Ovary (tissue), 10 donors: ENCODE measurements at places on chromosomes 7 and 10.

DNA sequence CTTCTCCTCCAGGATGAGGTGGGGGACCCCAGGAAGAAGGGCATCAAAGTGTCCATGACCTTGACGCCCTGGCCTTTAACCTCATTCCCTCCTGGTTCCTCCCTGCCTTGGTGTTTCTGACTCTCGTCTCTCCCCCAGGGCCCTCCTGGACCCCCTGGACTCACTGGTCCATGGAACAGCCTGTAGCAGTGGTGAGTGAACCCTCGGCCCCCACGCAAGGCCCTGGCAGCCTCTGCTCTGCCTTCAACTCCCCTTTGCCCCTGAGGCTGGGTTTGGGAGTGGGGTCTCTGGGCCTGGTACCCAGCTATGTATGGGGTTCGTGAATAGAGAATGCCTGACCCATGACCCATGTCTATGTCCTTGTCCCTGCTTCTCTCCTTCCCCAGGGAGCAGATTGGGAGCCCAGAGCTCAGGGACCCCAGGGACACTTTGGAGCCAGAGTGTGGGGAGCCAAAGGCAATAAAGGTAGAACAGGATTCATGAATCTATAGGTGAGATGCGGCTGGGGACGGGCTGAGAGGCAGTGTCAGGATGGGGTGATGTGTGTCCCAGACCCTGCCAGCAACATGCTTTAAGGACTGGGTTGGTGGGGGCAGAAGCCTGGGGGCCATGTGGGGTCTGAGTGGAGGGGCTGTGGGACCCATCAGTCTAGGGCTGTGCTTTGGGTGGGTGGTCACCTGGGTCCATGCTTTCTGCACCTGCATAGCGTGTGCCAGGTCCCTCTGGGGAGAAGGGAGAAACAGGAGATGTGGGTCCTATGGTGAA lies 18.4 kb upstream of the VOPP1 start:
- H3K36me3 ChIP-seq = no peaks in the 10 kb centered on the region
- peaks cover 1% of the 10 kb centered on the region for H3K4me1 ChIP-seq
- no peak overlapping the region for H3K27ac ChIP-seq
- no peaks in the 10 kb centered on the region for H3K27me3 ChIP-seq
- DNase-seq = no peak

GRCh38 chr7:31695859-31696614 lies 9.0 kb downstream of the PPP1R17 start:
- H3K36me3 ChIP-seq = no peaks in the 10 kb centered on the region
- no peaks in the 10 kb centered on the region for H3K4me1 ChIP-seq
- no peak overlapping the region for H3K27ac ChIP-seq
- no peak overlapping the region for H3K4me3 ChIP-seq
- no peaks in the 10 kb centered on the region for H3K27me3 ChIP-seq

DNA sequence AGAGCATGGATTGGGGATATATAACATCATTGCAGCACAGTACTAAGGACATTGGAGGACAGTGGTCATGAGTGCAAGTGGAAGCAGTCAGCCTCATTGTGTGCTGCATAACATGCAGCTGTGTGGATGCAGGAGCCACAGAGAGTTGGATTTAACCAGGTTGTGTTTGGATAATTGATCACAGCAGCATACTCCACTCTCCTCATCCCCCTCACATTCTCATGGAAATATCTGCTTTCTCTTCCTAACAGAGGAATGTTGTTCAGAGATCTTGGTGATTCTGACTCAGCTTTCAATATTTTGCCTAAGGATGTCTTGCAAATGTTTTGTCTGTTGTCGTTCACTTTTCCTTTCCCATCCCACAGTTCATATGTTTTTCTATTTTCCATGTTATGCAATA lies 31.8 kb upstream of the LSM8 start:
- H3K27me3 ChIP-seq = no peaks in the 10 kb centered on the region
- DNase-seq = no peak
- H3K4me1 ChIP-seq = no peaks in the 10 kb centered on the region
- no peak overlapping the region for H3K27ac ChIP-seq

GRCh38 chr7:70596598-70596913 lies 535.4 kb upstream of the GALNT17 start:
- no peaks in the 10 kb centered on the region for H3K27me3 ChIP-seq
- H3K36me3 ChIP-seq = no peaks in the 10 kb centered on the region
- no peak overlapping the region for H3K27ac ChIP-seq
- no peak overlapping the region for H3K4me3 ChIP-seq
